Suprapubic skin (tissue), 4 donors: ENCODE measurements at places on chromosomes 12 and 14. TPM values are rescaled to one million over a fixed set of nuclear protein-coding genes. Genes with fewer than 3 reads are reported as not detected.

The GDF3 gene
- total RNA-seq, result not detected

- no peak for DNase-seq
Observed at GRCh38 chr12:106097011-106097410, 41.7 kb downstream of the NUAK1 start.

DNA sequence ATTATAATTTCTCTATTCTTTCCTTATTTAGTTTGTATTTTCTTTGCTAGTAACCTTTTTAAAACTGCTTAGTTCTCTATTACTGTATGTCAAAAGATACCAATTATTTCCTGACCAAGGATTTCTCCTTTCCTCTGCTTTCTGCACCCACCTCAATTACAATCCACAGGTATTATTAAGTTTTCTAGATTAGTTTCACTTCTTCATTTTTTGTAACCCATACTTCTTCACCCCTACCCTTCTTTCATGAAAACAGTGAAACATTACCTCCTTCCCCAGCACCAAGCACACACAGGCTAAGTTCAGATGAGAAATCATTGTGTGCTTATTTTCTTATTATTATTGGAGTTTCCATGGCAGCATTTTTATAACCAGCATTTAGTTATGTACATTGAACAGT is 318.5 kb upstream of the MDGA2 start:
- DNase-seq, result no peak

DNA sequence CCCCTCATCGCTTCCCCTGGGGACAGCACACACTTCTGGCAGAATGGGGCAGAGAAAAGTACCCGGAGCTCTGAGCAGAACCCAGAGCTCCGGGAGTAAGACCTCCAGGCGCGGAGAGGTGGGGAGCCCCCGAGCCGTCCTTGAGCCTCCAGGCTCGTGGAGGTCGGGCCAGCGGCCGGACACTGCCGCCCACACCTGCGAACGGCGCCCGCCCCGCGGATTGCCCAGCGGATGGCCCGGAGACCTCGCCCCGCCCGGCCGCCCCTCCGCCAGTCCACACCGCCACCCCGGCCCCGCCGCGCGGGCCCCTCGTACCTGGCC is 344 bp downstream of the SPTLC2 start:
- DNase-seq, result peak; percentile 65
